ENCODE measurements at places on chromosomes 5 and 9. TPM values are rescaled to one million over a fixed set of nuclear protein-coding genes. Genes with fewer than 3 reads are reported as not detected.

DNA sequence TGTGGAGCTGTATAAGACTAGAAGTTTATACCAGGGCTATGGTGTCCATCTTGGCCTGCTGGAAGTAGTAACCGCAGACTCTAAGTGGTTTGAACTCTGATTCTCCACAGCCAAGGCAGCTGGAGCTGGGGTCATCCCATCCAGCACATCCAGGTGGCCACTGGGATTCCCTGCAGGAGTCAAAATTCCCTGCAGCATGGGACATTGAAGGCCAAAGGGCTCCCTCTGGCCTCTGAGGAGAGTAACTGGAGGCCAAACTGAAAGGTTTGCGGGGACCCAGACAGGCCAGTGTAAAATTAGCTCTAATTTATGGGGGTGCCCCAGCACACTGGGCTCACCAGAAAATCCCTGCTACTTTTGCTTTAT is 12.2 kb upstream of the PRXL2C start:
- H3K36me3 ChIP-seq = no peaks in the 10 kb centered on the region
- H3K27me3 ChIP-seq = no peaks in the 10 kb centered on the region
- no peak for DNase-seq
- H3K27ac ChIP-seq = no peak overlapping the region

- no peaks in the 10 kb centered on the region for H3K27me3 ChIP-seq
- no peak overlapping the region for H3K4me3 ChIP-seq
- DNase-seq = no peak
- H3K27ac ChIP-seq = no peak overlapping the region
These were observed 37.3 kb downstream of the MED27 start for GRCh38 chr9:132042324-132042723.

GRCh38 chr9:93061791-93062763 is 3.6 kb downstream of the SUSD3 start:
- H3K36me3 ChIP-seq = no peaks in the 10 kb centered on the region
- H3K27ac ChIP-seq = no peak overlapping the region
- no peaks in the 10 kb centered on the region for H3K27me3 ChIP-seq

GRCh38 chr9:137723783-137724445 is 105.1 kb downstream of the EHMT1 start:
- no peaks in the 10 kb centered on the region for H3K27me3 ChIP-seq
- peaks cover 9% of the 10 kb centered on the region for H3K4me1 ChIP-seq
- peaks cover 6% of the 10 kb centered on the region for H3K36me3 ChIP-seq
- no peak for DNase-seq

GRCh38 chr9:97660847-97661246 is 27.2 kb downstream of the NCBP1 start:
- no peak overlapping the region for H3K27ac ChIP-seq
- H3K4me1 ChIP-seq = no peaks in the 10 kb centered on the region
- DNase-seq = no peak
- peaks cover 58% of the 10 kb centered on the region for H3K36me3 ChIP-seq

GRCh38 chr9:135474915-135475314 is 4.7 kb upstream of the PPP1R26 start:
- no peak for DNase-seq
- peaks cover 7% of the 10 kb centered on the region for H3K4me1 ChIP-seq
- no peaks in the 10 kb centered on the region for H3K36me3 ChIP-seq
- no peak overlapping the region for H3K27ac ChIP-seq
- no peak overlapping the region for H3K4me3 ChIP-seq

DNA sequence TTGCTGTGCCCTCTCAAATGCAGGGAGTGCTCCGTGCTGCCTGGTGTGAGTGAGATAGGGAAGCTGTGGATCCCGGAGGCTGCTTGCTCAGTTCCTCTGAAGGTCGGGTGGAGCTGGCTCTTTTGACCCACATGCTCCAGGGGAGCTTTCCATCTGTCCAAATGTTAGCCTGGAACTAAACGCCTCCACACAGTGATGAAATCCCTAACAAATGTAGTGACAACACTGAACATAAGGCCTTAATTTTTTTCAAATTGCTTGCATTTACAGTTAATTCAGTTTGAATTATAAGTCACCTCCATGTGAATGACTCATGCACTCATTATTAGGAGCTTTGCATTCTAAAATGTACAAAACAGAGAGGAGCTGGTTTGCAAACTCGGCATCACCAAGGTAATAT is 27.0 kb downstream of the PRDM6 start:
- no peaks in the 10 kb centered on the region for H3K27me3 ChIP-seq
- DNase-seq = no peak
- no peaks in the 10 kb centered on the region for H3K36me3 ChIP-seq
- no peak overlapping the region for H3K27ac ChIP-seq
- no peak overlapping the region for H3K4me3 ChIP-seq

GRCh38 chr5:138110266-138110963 is 26.6 kb downstream of the WNT8A start:
- H3K27ac ChIP-seq = peak overlapping the region; percentile 50
- no peaks in the 10 kb centered on the region for H3K36me3 ChIP-seq
- H3K27me3 ChIP-seq = no peaks in the 10 kb centered on the region

- H3K27ac ChIP-seq = peak overlapping the region; percentile 85
- peak; percentile 95 for DNase-seq
- peaks cover 49% of the 10 kb centered on the region for H3K4me1 ChIP-seq
- H3K4me3 ChIP-seq = no peak overlapping the region
These were observed 738.6 kb upstream of the ZNF608 start for GRCh38 chr5:125484742-125485641.

GRCh38 chr9:37979844-37980243 is 75.9 kb upstream of the SLC25A51 start:
- no peaks in the 10 kb centered on the region for H3K36me3 ChIP-seq
- H3K27me3 ChIP-seq = no peaks in the 10 kb centered on the region
- H3K4me3 ChIP-seq = no peak overlapping the region

- no peaks in the 10 kb centered on the region for H3K36me3 ChIP-seq
- no peak for DNase-seq
These were observed 426 bp downstream of the FAM114A2 start for GRCh38 chr5:154038261-154038706.

- H3K36me3 ChIP-seq = no peaks in the 10 kb centered on the region
- peaks cover 8% of the 10 kb centered on the region for H3K4me1 ChIP-seq
- H3K27me3 ChIP-seq = no peaks in the 10 kb centered on the region
- DNase-seq = no peak
- H3K27ac ChIP-seq = no peak overlapping the region
These were observed 356.9 kb downstream of the SLIT3 start for GRCh38 chr5:168944004-168944403.

- H3K4me3 ChIP-seq = no peak overlapping the region
- peak overlapping the region; percentile 13 for H3K27ac ChIP-seq
- no peak for DNase-seq
- H3K36me3 ChIP-seq = peaks cover 22% of the 10 kb centered on the region
These were observed 24.3 kb downstream of the NOTCH1 start for GRCh38 chr9:136521537-136521936.

DNA sequence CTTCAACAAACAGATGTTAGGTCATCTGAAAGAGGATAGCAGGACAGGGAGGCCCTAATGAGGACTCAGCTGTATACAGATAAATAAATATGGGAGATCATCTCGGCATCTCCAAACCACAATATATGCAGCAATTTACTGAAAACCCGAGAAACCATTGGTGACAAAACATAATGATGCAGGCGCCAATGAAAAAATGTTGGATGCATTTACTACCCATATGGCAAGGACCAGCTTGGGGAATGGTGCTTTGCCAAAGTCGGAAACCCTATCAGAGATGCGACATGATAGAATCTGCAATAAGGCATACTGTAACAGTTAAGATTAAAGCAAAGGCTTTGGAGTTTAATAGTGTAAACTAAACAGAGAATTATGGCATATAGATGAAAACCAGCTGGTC is 92.0 kb downstream of the SNCAIP start:
- no peak overlapping the region for H3K4me3 ChIP-seq
- DNase-seq = no peak
- H3K4me1 ChIP-seq = no peaks in the 10 kb centered on the region

DNA sequence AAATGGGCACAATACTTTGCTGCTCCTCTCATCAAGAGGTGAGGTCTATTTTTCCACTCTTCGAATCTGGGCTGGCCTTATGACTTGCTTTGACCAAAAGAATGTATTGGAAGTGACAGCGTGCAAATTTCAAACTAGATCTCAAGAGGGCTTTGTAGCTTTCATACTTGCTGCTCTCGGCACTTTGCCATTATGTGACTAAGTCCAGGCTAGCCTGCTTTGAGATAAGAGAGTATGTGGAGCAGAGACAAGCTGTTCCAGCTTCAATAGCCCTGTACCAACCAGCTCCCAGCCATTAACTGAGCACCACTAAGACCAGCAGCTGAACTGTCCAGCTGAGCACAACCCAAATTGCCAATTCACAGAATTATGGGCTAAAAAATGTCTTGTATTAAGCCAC is 124.6 kb downstream of the ACER2 start:
- H3K27ac ChIP-seq = no peak overlapping the region
- no peaks in the 10 kb centered on the region for H3K27me3 ChIP-seq
- DNase-seq = no peak
- H3K4me3 ChIP-seq = no peak overlapping the region
- no peaks in the 10 kb centered on the region for H3K36me3 ChIP-seq

DNA sequence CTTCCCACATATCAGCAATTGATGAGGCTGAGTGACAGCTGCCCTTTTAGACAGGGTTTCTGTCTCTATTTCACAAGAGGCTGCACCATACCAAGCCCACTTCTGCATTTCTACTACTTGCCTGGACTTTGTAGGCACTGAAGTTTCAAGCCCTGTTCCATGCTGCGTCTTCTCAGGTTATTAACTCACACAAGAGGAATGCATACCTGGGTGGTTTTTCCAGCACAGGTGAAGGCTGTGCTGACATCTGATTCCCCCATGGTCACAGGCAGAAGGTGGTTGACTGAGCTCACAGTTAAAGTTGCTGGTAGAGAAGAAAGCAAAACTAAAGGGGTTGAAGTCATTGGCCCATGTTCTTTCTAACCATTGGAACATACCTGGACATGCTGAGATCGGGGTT is 86.6 kb downstream of the MAMDC2 start:
- no peak overlapping the region for H3K27ac ChIP-seq
- DNase-seq = no peak
- no peak overlapping the region for H3K4me3 ChIP-seq
- H3K4me1 ChIP-seq = no peaks in the 10 kb centered on the region

- no peaks in the 10 kb centered on the region for H3K4me1 ChIP-seq
- no peak overlapping the region for H3K4me3 ChIP-seq
- H3K27me3 ChIP-seq = no peaks in the 10 kb centered on the region
These were observed 6.7 kb upstream of the NXNL2 start for GRCh38 chr9:88528080-88528790.

GRCh38 chr5:17910318-17910717 is 276.1 kb downstream of the TAF11L14 start:
- H3K4me3 ChIP-seq = no peak overlapping the region
- H3K36me3 ChIP-seq = no peaks in the 10 kb centered on the region
- no peaks in the 10 kb centered on the region for H3K27me3 ChIP-seq
- no peak for DNase-seq
- no peak overlapping the region for H3K27ac ChIP-seq

DNA sequence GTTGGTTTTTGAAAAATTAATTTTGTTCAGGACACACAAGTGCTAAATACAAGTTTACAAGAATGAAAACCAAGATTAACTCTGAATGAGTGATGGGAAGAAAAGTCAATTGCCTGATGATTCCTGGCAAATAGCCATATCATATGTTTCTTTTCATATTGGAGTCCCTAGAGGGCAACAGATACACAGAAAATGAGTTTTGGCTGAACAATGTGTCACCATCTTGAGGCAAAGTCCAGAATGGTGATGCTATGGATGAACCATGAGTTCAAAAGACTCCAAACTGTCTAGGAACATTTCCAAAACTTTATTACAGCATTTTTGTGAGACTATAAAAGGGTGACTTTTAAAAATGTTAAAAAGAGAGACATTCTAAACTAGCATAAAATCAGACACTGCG is 382.9 kb downstream of the TMEM161B start:
- no peak for DNase-seq
- no peaks in the 10 kb centered on the region for H3K36me3 ChIP-seq
- no peaks in the 10 kb centered on the region for H3K27me3 ChIP-seq
- H3K27ac ChIP-seq = no peak overlapping the region
- H3K4me1 ChIP-seq = no peaks in the 10 kb centered on the region

DNA sequence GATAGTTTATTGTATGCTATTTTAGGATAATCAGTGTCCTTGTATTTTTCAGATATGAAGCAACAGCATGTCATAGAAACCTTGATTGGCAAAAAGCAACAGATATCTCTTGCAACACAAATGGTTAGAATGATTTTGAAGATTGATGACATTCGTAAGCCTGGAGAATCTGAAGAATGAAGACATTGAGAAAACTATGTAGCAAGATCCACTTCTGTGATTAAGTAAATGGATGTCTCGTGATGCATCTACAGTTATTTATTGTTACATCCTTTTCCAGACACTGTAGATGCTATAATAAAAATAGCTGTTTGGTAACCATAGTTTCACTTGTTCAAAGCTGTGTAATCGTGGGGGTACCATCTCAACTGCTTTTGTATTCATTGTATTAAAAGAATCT is 14.5 kb downstream of the CCT5 start:
- DNase-seq = no peak
- peaks cover 50% of the 10 kb centered on the region for H3K36me3 ChIP-seq
- no peak overlapping the region for H3K27ac ChIP-seq

DNA sequence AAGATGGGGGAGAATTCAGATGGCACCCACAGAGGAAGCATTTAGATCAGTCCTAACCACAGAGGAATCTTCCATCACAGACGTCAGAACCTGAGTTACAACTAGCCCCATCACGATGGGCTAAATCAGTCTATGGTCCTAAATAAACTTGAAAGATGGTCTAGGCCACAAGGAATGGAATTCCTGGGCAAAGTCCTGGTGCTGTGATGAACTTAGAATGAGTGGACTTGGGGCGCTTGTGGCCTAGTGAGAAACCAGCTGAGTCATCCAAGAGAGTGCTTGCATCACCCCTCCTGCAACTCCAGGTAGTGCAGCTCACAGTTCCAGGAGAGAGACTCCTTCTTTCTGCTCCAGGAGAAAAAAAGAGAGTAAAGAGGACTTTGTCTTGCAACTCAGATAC is 722.9 kb upstream of the RGMB start:
- no peaks in the 10 kb centered on the region for H3K36me3 ChIP-seq
- no peak for DNase-seq
- no peaks in the 10 kb centered on the region for H3K4me1 ChIP-seq
- H3K4me3 ChIP-seq = no peak overlapping the region

DNA sequence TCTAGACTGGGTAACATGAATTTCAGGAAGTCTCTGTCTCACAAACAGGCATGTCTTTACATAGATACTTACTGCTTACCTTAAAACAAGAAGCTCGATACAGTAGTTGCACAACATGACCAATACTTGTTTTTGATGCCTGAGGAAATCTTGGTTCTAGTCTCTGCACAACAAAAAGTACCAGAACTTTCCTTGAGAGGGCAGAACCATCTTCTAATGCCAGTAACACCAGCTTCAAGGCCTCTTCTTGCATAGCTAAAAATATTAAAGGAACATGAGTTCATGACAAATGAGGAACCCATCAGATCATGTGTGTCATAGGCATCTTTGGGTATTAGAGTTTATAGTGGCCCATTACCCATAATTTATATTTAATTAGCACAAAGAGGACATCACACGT is 22.0 kb downstream of the RC3H2 start:
- H3K4me1 ChIP-seq = no peaks in the 10 kb centered on the region
- H3K4me3 ChIP-seq = no peak overlapping the region
- no peaks in the 10 kb centered on the region for H3K27me3 ChIP-seq
- no peak for DNase-seq

RORB gene
- 0.82 TPM for total RNA-seq

PCAT7 gene
- not detected for total RNA-seq

ZNF79 gene
- total RNA-seq = 14.4 TPM

EMB gene
- 10.0 TPM for total RNA-seq

TMOD1 gene
- 41.7 TPM for total RNA-seq

LRRC19 gene
- not detected for total RNA-seq

IFNA13 gene
- not detected for total RNA-seq

GLRA1 gene
- total RNA-seq = not detected

Measured in sigmoid colon (tissue), 7 donors.